ENCODE measurements at places on chromosomes 7 and 10. TPM values are rescaled to one million over a fixed set of nuclear protein-coding genes. Genes with fewer than 3 reads are reported as not detected.

EFCAB10 gene
- total RNA-seq: not detected

C10orf67 gene
- total RNA-seq: 0.62 TPM

MCM10 gene
- total RNA-seq: 0.30 TPM

DNA sequence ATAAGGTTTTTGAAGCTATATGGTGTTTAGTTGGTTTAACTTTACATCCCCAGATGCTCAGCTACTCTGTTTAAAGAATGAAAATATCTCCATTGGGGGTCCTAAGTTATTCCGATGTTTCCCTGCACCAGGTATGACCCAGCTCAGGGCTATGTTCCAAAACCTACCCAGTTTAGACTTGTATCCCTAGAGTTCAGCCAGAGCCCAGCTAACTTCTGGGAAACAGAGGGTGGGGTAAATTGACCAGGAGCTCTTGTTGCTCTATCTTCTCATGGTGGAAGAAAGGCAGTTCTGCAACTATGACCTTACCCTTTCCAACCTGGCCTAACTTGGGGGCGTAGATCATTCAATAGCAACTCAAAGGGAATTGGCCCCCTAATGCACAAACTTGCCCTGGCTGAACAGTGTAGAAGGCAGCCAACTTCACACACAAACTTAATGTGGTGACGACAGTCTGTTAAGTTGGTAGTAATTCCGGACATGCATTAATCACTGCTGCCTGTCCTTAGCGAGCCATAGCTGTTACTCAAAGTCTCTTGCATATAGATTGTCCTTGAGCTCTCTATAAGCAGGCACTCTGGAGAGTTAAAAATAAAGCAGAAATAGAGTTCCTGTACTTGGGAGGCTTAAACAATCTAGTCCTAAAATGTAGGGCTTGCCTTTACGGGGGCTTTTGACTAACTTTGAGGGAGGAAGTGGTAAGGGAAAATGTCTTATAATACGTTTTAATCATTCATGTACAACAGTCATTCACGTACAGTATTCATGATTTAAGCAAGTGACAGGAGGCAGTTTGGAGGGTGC is 5.3 kb upstream of the ZNRF2 start:
- DNase-seq: no peak

- DNase-seq: no peak
Measured at GRCh38 chr7:3399858-3400257, 98.8 kb downstream of the SDK1 start.

DNA sequence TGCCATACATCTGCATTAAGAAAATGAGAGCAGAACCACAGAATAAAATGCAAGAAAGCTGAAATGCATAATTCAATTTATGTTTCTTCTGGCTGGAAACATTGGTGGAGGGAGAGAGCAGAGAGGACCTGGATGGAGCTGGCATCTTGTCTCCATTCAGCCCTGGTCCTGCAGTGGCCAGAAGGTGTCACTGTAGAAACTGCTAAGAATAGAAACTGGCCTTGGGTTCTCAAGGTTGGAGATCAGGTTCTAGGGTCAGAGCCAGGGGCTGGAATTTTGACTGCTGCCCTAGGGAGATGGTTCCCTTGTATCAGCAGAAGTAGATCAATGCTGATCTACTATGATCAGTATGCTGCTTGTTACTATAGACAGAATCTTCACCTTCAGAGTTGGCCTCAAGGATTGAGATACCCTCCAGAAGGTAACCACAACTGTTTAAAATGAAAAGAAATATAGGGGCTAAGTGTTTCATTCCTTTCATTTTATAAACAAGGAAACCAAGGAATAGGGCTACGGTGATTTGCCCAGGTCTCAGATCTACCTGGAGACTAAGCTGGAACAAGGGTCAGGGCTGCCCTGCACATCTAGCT is 13.1 kb downstream of the TAS2R41 start:
- no peak for DNase-seq

DNA sequence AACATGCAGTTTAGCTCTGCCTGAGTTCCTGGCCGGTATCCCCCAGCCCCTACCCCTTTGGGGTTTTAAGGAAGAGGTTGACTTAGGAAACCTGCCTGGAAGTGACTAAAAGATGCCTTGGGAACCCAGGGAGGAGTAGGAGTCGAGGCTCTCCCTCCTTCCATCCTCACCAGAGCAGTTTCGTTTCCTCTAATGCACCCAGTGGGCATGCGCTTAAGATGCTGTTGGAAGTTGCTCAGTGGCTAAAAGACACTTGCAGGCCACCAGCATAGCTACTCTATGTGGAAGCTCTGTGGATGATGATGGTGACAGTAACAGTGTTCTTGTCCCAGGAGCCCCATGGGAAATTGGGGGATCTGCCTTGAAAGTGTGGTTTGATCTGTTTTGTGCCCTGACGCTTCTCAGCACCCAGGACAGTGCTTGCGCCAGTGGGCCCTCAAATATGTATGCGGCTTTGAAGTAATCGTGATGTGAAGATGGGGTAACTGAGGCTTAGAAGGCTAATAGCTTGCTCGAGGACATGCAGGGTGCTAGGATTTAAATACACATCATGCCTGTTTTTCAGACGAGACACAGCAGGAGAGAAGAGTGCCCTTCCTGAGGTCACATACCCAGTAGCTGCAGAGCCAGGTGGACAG is 32.0 kb downstream of the TBATA start:
- no peak for DNase-seq

DNA sequence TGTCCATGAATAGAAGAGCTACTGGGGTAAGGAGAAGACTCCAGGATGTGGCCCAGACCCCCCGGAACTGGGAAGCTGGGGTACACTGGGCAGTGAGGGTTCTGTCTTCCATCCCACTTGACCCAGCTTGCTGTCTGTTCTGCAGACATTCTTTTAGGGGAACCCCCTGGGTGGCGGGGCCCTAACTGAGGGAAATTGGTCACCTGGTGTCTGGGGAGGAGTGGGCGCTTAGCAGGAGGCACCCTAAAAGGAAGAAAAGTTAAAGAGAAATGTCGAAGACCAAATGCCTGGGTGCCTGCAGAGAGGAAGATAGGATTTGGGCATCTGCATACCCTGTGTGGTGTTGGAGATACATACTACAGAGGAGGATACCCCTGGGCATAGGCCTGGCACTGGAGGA is 1.0 kb downstream of the AP1S1 start:
- no peak for DNase-seq

All from left ventricle myocardium superior (tissue), 1 donor.